ENCODE measurements at places on chromosomes 3 and 15.
A peak's percentile ranks its signal among the peaks of the same experiment; 100 is the strongest.

DNA sequence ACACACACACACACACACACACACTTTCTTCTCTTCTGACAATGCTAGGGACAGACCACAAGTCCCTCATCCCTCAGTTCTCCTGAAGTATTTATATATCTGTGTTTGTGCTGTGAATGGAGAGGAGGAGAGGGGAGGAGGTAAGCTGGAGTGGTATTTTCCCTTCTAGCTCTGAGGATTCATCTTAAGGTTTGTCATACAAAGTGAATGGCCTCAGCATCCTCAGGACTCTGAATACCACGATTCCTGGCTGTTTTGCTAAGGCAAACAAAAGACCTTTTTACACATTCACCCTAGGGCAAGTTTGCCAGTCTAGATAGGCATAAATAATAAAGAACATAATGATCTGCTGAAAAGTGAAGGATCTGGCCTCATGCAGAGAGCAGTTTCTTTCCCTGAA, 65.7 kb upstream of the CHMP2B start:
- DNase-seq = no peak

DNA sequence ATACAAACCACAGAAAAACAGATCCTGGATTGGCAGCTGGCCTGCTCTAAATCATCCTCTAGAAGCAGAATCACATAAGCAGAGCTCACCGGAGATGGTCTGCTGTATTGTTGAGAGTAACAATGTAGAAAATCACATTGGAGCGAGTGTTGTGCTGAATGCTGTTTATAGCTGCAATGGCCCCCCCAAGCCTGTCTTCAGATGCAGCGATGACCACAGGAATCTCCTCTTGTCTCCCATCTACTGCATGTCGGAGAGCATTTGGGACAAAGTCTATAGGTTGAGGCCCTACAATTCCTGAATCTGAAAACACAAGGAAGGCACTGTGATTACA, 8.0 kb downstream of the GLT8D1 start:
- DNase-seq = no peak

DNA sequence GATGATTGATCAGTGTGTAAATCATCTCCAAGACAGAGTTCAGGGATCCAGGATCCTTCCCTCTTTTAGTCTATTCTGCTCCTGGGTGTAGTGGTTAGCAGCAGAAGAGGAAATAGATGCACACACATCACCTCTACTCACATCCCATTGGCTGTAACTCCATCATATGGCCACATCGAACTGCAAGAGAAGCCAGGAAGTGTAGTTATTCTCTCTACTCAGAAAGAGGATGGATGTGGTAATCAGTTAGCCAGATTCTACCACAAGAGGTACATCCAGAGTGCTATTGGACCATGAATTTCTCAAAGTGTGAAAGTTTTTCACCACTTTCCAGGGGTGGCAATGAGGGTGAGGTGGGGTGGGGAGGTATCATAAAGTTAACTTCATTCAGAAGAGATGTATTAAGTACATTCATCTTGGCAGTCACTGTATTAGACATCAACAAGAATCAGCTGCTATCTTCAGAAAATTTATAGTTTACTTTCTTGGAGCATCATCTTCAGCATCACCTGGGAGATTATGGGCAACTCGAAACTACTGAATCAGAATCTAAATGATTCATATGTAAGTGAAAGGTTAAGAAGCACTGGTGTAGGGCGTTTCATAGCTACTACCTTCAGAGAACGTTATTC, 60.6 kb upstream of the GAP43 start:
- DNase-seq = no peak

- no peak for DNase-seq
Observed at GRCh38 chr15:68808091-68808490, 12.6 kb downstream of the ANP32A start.

GRCh38 chr15:89396723-89397652, 62.4 kb upstream of the POLG start:
- DNase-seq = no peak

- no peak for DNase-seq
Observed at GRCh38 chr3:126985132-126985985, 2.4 kb downstream of the PLXNA1 start.

GRCh38 chr3:61664105-61664482, 102.7 kb downstream of the PTPRG start:
- DNase-seq = peak; percentile 99

DNA sequence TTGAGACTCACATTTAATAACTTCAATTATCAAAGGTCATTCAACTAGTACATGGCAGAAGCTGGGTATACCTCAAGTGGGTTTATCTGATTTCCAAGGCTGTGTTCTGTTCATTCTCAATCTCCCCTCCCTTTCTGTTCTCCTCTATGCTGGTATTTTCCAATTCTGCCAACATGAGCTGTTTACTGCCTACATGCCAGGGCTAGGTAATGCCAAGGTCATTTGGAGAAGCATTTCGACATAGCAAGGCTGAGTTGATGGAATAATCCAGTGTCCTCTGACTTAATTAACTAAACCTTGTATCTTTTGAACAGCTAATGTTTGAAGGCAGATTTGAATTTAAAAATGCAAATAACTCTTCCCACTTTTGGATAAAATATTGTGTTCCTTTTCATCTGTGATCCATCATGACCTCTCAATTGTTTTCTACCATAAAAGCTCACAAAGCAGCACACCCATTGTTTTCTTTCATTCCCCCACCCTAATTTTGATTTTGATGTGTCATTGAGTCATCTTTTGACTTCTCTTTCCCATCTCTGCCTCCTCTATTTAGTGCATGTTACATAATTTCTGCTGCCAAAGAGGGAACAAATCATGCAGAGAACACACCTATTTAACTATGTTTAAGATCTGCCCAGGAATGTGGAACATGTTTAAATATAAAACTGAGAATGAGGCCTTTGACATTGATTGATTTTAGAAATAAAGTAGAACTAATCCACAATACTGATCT, 308.8 kb upstream of the NR2E3 start:
- no peak for DNase-seq

GRCh38 chr3:16399473-16399872, 114.0 kb downstream of the RFTN1 start:
- peak; percentile 67 for DNase-seq

DNA sequence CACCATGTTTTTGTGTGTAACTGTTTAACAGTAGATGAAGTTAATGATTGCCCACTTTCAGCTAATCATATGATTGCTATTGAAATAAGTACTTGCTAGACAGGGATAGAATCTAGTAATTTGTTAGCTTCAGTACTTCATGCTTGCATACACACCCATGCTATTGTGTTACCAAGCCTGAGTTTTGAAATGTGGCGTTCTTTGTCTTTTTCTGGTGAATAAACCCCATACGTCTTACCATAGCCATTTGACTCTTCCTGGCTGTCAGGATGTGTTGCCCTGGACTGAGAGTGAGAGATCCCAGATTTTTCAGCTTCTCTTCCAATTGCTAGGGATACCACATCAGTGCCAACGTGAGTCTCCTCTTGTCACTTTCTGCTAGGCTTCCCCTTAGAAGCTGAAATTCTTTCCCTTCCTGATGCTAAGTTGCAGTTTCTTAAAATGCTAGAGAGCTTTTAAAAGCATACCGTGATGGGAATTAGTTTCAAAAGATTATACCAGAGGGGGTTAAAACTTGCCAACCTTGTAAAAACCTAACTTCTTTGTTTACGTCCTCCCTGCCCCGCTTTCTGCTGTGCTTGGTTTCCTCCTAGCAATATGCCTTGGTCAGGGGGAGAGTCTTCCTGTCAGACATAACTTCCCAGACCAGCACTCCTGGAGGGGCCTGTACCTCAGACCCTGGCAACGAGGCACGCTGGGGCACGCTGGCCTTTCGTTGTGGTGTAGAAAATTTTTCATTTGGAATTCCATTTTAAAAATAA, 62.9 kb upstream of the ULK4 start:
- DNase-seq = no peak

DNA sequence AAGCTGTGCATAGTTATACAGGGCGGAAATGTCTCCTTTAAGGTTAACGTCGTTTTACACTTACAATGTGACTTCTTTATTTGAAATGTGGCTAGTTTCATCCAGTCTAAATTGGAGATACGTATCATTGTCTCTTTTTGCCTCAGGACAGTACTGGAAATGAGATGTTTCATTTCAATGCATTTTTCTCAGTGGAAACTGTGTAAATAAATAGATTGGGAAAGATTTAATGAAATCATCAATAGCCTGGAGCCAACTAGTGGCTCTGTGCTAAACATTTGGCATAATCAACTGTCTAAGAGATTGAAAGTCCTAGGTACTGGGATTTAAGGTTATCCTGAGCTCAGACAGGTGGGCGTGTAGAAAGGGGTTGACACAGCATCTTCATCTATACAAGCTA, 691.5 kb upstream of the CCDC54 start:
- no peak for DNase-seq

DNA sequence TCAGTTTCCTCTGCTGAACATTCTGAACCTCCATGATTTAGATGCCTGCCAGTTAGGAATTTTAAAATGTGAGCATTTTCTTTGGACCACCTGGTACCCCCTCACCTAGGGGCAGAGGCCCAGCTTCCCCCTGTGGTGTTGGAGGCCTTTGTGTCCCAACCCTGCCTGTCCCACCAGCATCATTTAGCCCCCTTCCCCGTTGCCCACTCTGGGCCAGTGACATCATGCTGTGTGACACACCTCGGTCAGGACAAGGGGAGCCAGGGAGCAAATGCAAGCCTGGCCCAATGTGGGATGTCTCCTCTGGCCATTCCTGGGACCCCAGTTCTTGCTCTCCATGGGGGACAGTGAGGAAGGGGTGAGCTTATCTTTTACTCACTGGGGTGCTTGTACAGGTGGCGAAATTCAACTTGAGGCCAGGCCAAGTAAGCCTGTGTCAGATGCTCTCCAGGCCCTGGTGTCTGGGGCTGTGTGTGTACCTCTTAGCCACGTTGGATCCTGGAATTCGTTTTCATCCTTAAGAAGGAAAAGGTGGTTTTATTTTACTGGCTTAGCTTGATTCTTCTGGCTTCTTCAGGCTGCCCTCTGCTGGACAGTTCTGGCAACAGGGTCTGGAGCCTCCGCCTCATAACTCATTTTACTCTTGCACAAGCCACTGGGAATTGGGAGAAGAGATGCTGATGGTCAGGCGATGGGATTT, 49.7 kb upstream of the MYZAP start:
- DNase-seq = peak; percentile 70

Data from fibroblast of skin of scalp (primary cell).